Daoy (cell line): ENCODE measurements at places on chromosomes 1 and 21.
A peak's percentile ranks its signal among the peaks of the same experiment; 100 is the strongest.

- DNase-seq, result no peak
Measured at GRCh38 chr1:236850077-236850979, 55.2 kb downstream of the MTR start.

- DNase-seq, result no peak
Measured at GRCh38 chr1:214022229-214022791, 34.5 kb downstream of the PROX1 start.

- DNase-seq, result no peak
Measured at GRCh38 chr21:26888256-26888655, 43.0 kb upstream of the ADAMTS1 start.

GRCh38 chr1:153443486-153443885 is 17.0 kb downstream of the S100A7 start:
- DNase-seq, result no peak

GRCh38 chr21:15272171-15272570 is 207.4 kb upstream of the NRIP1 start:
- no peak for DNase-seq

DNA sequence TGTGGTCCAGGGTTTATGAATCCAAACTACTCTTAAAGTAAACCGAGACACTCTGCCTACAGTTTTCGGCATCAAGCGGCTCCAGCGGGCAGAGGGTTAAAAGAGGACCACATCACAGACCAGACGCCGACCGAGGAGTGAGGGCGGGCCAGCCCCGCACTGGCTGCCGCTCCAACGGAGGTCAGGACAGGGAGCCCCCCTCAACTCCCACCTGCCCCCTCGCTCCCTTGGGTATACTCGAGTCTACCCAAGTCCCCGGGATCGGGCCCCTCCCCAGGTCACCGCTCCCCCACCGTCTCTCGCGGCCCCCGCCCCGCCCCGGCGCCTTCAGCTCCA is 312 bp downstream of the ARNT start:
- peak; percentile 67 for DNase-seq

DNA sequence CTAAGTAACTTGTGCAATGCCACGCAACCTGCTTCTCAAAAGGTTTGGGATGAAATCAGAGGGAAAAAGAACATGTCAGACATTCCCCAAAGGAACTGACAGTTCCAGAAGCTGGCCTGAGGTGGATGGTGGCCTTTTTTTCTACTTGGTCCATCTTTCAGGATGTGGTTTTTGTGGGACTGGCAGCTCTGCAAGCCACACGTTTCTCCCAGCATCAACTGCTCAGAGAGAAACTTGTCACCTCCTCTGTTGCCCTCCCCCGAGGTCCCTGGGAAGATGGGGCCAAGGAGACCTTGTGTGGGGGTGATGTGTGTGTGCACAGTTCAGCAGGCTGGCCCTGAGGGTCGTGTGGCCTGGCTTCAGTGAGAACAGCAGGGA is 2.5 kb upstream of the DHRS3 start:
- peak; percentile 55 for DNase-seq

- DNase-seq, result peak; percentile 90
Measured at GRCh38 chr1:234866007-234866866, 256.3 kb upstream of the IRF2BP2 start.

- DNase-seq, result no peak
Measured at GRCh38 chr1:93999840-94000415, 90.7 kb upstream of the GCLM start.

- no peak for DNase-seq
Measured at GRCh38 chr1:163227126-163227525, 24.4 kb upstream of the RGS5 start.

DNA sequence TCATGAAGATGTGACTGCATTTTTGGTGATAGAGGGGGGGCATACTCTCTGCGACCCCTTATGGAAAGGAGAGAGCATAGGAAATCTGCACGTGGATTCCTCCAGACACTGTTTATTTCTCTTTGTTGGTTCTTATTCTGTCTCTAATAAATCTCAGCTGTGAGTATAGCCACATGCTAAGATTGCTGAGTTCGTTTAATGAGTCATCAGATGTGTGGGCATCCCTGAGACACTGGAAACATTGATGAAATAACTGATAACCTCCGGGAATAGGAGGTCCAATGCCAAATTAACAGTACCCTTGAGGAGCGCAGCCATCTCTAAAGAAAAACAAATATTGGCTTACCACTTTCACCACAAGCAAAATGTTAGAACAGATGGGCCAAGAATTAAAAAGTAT is 880.2 kb upstream of the NEGR1 start:
- DNase-seq, result no peak

DNA sequence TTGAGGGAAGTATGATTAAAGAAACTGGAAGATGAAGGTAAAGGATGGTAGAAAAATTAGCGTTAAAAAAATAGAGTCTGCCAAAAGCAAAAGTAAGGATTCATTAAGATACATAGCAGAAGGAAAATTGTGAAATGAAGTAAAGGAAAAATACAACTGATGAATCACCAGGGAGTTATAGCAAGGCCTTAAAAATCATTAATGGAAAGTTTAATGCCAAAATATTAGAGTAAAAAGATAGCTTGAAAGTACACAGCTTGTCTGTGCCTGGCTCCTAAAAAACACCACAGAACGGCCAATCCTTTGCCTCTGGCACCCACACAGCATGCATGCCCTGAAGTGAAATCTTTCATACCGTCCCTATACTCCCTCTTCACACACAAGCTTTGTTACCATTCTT is 66.9 kb upstream of the APOBEC4 start:
- DNase-seq, result no peak

DNA sequence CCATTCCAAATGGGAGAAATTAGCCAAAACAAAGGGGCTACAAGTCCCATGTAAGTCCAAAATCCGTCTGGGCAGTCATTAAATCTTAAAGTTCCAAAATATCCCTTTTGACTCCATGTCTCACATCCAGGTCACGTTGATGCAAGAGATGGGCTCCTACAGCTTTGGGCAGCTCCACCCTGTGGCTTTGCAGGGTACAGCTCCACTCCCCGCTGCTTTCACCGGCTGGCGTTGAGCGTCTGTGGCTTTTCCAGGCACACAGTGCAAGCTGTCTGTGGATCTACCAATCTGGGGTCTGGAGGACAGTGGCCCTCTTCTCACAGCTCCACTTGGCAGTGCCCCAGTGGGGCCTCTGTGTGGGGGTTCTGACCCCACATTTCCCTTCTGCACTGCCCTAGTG is 130.2 kb downstream of the TPR start:
- peak; percentile 24 for DNase-seq

DNA sequence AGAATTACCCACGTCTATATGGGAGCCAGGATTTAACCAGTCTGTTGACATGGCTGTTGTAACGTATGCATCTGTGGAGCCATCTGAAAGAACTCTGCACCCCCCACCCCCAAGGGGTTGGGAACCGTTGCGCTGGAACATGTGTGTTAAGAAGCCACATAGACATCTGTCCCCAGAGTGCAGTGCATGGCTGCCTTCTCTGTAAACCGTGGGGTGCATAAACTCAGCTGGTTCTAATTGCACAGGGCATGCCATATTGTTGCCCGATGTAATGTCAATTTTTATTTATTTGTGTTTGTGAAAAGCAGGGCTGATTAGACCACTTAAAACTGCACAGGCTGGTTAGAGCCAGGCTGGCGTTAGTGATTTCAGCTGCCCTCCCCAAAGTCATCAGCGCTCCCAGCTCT is 70.1 kb upstream of the ROR1 start:
- no peak for DNase-seq

DNA sequence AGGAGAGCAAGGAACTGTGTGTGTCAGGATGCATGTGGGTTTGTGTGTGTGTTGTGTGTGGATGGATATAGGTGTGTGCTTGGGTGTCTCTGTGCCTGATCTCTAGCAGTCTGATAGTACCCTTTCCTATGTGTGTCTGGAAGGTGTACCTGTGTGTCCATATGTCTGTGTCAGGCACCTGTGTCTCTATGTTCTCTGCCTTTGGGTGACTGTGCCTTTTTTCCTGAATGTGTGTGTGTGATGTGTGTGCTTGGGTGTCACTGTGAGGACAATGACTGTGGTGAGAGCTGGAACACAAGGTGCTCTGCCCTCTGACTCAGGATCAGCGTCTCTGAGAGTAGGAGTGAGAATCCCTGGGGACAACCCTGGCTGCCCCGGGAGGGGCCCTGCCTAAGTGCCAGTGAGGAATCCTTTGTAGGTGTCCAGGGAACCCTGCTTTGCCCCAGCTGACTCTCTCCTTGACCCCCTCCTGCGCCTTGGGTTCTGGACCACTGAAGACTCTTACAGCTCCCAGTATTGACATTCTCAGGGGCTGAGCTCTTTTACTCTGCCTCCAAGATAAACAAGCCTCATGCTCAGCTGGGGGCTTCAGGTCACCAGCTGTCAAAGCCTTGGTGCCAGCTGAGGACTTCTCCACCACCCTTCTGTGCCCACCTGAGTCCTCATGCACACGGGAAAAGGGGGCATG is 735 bp upstream of the EFNA3 start:
- no peak for DNase-seq

DNA sequence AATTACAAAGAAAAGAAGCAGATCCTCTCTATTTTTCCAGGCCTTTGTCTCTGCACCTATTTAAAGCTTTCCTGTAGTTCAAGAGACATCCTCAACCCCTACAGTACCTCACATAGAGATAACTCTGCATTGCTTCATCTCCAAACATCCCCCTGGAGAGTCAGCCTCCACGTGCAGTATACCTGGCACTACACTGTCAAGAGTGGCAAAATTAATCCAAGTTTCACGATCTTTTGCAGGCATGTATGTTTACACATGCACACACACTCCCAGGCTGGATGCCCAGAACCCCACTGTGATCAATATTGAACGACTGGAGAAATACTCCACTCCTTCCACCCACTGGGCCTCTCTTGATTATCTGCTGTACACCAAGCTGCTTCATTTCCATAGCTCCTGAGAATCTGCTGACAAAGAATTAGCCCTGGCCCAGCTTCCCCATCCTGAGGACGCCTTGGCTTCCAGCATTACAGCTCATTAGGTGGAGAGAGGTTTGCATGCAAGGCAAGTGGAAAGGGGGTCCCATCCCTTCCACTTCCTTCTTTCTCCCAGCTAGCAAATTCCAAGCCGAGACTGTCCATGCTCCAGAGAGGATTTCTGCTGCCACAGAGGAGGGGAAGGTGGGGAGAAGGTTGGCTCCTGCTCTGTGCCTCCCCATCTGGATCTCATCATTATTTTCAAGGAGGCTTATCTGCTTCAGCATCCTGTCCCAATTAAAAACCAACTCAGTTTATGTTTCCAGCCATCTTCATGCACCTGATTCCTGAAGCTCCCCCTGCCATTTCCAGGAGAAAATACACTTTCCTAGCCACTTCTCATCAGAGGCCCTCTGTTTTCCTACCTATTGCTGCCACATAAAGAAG is 66.5 kb upstream of the GOLT1A start:
- DNase-seq, result no peak
